Anterior cingulate cortex (tissue), 58 donors: ENCODE measurements at places on chromosomes 6 and 20.

DNA sequence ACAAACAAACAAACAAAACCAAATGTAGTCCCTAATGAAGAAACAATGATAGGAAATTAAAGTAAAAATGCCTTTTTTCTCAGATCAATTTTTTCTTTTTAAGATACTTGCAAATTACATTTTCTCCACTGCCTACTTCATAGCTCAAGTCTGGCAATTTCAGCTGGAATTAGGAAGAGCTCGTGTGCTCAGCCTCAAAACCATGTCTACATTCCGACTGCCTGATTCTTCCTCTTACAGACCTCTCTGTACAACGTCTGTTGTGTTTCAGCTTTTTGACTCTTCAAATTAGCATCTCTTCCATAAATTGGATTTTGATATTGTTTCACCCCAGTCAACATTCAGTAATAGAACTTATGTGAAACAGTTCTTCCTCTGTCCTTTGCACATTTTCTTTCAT is 9.3 kb upstream of the EDN1 start:
- no peak for DNase-seq

DNA sequence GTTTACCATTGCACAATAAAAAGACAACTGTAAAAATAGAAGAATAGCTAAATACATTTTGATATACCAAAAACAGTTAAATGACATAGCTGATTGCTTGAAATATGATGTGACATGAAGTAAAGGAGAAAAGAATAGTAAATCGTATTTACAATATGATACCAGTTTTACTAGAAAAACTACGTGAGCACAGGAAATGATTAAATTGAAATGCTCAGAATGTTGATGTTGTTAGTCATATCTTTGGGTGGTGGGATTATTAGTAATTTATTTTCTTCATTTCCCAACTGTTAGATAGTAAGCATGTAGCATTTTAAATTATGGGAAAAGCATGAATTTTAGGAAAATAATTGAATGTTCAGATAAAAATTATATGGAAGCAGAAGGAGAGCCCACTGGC is 268.3 kb upstream of the TAB2 start:
- DNase-seq: no peak

DNA sequence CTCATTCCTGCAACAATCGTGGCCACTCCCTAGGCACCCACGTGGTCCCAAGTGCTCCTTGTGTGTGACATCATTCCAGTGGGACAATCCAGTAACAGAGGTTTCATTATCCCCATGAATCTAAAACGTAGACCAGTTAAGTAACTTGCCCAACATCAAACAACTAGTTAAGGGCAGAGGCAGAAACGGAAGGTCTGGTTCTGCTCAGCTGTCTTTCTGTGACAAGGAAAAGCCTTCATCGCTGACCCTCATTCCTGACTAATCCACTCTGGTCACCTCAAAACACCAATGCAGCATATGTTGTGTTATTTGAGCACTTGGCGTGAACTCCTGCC is 261.4 kb upstream of the JARID2 start:
- DNase-seq: peak; percentile 21

- DNase-seq: no peak
Observed at GRCh38 chr6:3164388-3164787, 7.0 kb upstream of the TUBB2A start.

DNA sequence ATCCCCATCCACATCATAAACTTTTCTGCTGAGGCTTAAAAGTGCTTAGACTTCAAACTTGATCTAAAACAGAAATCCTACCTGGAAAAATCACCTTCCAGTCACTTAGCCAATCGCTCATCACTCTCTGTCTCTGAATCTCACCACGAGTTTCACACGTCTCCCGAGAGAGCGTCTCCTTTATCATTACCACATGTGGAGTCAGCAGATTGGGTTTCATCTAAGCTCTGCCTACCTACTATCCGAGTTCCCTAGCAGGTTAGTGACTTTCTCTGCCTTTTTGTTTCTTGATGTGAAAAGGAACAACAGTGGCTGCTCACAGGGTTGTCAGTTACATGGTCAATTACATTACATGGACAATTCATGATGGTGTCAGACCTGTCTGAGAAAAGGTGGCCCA is 286.2 kb downstream of the ESR1 start:
- DNase-seq: no peak

- no peak for DNase-seq
Observed at GRCh38 chr6:144594585-144594984, 309.4 kb downstream of the UTRN start.

DNA sequence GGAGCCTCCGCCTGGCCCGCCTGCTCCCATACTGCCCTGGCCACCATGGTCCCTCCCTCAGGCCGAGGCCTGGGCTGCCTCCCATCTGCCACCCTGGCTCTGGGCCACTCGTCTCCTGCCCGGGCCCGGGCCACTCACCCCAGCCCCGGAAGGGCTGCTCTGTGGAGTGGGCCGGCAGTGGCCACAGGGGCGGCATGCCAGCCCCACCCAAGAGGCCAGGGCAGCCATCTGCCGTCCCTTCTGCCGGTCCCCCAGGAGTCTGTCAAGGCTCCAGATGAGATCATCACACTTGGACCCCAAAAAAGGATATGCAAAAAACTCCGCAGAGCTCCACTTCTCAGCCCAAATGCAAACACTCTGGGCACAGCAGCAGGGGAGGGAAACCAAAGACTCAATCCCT is 23.8 kb upstream of the TLDC2 start:
- peak; percentile 48 for DNase-seq

DNA sequence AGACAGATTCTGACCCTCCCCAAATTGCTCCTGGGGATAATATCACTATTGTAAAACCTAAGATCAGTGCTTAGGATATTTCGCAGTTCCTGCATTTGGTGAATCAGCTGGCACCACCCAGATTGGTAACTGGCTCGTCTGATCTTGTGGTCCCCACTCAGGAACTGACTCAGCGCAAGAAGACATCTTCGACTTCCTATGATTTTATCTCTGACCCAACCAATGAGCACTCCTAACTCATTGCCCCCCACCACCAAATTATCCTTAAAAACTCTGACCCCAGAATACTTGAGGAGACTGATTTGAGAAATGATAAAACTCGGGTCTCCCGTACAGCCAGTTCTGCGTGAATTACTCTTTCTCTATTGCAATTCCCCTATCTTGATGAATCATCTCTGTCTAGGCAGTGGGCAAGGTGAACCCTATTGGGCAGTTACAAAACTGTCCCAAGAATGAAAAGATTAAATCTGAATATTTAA is 55.7 kb upstream of the PRND start:
- no peak for DNase-seq

GRCh38 chr6:86789779-86790411 is 147.4 kb upstream of the HTR1E start:
- DNase-seq: no peak

DNA sequence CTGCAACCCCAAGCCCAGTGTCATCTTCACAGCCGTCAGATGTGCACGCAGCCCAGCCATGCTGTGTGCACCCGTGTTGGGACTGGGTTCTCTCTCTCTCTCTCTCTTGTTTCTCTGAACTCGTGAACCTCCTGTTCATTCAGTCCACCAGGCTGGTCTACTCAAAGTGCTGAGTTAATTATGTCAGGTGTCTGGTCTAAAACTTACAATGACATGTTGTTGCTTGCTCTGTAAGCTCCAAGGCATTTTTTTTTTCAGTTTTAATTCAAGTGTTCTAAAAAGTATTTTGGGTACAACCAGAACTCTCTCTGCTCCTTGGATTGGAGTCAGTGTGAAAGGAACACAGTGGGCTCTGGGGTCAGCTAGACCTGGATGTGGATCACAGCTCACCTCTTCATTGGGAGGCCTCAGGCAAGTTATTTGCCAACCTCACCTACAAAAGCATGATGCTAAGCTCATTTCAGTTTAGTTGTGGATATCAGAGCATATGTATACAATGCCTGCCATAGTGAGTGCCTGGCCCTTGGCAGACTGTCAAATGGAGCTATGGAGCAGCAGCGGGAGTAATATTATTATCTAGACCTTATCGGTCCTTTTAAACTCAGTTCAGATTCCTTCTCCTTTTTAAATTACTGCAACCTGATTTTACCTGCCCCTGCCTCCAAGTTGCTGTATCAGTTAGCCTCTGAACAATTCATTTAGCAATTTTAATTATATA is 59.5 kb downstream of the PLEKHG1 start:
- DNase-seq: no peak

GRCh38 chr6:16854986-16855385 is 93.7 kb upstream of the ATXN1 start:
- DNase-seq: no peak

DNA sequence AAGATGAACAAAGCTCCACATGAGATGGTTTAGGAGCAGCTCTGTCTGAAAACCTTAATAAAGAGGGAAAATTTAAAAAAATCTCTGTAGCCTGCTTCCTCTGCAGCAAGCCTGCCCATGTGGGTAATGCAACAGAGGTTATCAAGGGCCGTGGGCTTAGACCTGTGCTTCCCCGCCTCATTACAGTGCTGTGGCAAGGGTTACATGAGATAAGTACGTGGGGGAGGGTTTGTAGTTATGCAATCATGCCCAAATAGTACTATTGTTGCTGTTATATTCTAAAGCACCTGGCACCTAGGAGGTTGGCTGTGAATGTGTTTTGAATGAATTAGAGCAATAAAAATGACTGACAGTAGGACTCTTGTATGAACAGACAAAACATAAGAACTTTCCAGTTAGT is 68.3 kb downstream of the PKHD1 start:
- DNase-seq: no peak

DNA sequence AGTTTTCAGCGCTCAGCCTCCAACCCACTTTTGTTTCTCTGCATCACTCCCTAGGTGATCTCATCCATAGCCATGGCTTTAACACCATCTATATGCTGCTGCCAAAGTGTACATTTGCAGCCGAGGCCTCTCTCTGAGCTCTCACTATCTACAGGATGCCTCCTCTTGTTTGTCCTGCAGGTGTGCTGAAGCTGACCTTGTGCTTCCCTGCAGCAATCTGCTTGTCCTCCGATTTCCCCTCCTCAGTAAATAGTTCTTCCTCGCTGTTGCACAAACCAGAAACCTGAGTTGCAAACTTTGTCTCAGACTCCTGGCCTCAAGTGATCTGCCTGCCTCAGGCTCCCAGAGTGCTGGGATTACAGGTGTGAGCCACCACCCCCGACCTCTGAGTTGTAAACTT is 3.7 kb upstream of the TXNDC5 start:
- DNase-seq: no peak

GRCh38 chr6:108656836-108657235 is 96.1 kb downstream of the FOXO3 start:
- DNase-seq: no peak

- DNase-seq: no peak
Observed at GRCh38 chr6:11415557-11415956, 122.0 kb upstream of the TMEM170B start.

- no peak for DNase-seq
Observed at GRCh38 chr6:75307364-75308004, 22.9 kb upstream of the TMEM30A start.

DNA sequence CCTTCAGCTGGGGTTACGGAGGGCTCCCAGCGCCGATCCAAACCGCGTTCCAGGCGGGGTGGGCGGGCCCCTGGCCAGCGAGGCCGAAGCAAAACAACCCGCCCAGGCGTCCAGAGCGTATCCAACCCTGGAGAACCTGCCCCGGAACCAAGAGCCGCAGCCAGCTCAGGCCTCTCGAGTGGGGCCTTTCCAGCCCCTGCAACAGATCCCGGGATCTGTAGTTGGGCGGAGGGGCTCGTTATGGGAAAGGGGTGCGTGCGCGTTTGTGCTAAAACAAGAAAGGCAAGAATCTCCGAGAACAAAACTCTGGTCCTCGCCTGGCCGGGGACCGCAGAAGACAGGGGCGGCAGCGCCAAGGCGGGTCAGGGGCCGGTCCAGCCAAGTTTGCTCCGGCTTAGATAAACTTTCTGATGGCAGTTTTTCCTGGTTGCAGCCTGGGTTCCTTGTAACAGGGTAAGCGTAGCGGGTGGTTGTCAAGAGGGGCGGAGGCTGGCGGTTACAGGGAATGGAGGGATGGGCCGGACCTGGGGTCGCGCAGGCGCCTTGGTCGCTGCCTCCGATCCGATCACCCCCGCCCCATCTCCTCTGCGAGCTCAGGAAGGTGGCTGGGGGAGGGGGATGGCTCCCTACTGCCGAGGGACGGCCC is 448 bp upstream of the RIN2 start:
- DNase-seq: peak; percentile 75

- DNase-seq: no peak
Observed at GRCh38 chr20:9615766-9616454, 101.5 kb downstream of the LAMP5 start.

DNA sequence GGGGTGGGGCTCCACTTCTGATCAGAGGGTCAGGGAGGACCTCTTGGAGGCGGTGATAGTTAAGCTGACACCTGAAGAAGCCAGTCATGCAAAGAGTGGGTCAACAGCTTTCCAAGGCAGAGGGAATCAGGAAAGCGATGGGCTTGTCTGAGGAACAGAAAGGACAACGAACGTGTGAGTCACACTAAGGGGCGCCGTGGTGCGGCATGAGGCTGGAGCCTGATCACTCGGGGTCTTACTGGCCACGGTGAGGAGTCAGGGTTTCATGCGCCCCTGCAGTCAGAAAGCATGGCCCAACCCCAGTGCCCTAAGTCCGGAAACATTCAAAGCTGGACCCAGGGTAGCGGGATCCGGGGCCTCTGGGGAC is 50.6 kb upstream of the SLC32A1 start:
- no peak for DNase-seq

DNA sequence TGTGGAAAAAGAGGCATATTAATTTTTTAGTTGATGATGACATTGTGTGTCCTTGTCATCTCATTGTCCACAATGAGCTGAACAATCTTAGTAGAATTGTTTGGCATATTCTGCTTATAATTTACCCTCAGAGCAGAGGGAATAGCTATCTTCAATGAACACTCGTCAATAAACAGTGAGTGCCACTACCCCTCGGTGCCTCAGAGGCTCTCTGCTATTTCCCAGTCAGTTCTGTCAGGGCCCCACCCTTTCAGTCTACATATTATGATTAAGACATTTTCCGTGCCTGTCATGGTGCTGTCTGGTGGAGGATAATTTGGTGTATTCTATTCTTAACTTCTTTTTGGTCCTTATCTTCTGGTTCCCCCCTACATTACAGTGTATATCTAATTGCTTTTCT is 31.2 kb downstream of the NUS1 start:
- DNase-seq: no peak

GRCh38 chr6:62971976-62972658 is 239.2 kb upstream of the FKBP1C start:
- DNase-seq: no peak

DNA sequence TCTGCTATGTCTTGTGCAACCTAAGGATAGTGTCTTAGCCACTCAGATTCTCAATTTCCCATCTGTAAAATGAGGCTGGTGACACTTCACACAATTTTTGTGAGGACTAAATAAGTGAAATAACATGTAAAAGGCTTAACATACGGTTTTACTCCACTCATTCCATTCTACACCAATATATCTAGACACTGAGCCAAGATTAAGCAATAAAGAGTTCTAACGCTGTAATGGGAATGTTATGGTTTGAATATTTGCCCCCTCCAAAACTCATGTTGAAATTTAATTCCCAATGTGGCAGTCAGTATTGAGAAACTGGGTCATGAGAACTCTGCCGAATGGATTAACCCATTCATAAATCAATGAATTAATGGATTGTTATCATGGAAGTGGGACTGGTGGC is 301.0 kb downstream of the HACE1 start:
- DNase-seq: no peak
